NCI-H1436 treated with DMSO at 0.1 percent for 48 hours (cell line): ENCODE measurements at places on chromosomes 6 and 20.

GRCh38 chr6:46400898-46401297 is 90.4 kb downstream of the RCAN2 start:
- no peak for DNase-seq

DNA sequence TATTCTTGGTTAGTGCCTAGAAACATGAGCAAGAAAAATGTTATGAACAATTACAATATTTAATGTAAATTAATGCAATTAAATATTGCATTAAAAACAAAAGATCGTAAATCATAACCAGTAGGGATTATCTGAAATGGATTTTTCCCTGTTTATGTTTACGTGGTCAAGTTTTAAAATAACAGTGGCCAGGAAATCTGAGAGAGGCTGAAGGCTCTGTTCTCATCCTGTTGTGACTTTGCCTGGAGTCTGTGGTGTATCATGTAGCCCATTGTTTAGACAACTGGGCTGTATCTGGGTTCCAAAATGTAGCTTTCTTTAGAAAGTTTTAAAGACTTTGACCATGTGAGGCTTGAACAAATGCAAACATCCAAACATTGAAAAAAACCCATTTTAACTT is 2.4 kb downstream of the MYO6 start:
- no peak for DNase-seq

GRCh38 chr6:1757131-1757530 is 147.4 kb downstream of the FOXC1 start:
- DNase-seq = peak; percentile 74

GRCh38 chr6:79832723-79833122 is 114.6 kb downstream of the ELOVL4 start:
- DNase-seq = no peak

DNA sequence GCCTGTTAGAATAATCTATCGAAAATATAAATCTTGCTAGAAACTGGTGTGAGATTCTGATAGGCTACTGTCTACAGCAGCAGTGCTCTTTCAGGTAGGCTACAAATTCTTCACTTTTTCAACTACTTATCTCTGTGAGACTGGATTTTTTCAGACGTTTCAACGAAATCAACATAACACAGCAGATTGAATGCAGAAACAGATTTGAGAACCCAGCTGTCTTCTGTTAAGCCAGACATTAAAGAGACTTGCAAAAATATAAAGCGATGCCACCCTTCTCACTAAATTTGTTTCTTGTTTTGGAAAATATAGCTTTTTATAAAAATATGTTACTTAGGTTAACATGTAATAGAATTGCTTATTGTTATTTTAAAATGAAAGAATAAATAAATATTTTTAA is 140.6 kb upstream of the PHACTR1 start:
- no peak for DNase-seq

GRCh38 chr6:101058296-101058695 is 177.2 kb upstream of the ASCC3 start:
- no peak for DNase-seq

DNA sequence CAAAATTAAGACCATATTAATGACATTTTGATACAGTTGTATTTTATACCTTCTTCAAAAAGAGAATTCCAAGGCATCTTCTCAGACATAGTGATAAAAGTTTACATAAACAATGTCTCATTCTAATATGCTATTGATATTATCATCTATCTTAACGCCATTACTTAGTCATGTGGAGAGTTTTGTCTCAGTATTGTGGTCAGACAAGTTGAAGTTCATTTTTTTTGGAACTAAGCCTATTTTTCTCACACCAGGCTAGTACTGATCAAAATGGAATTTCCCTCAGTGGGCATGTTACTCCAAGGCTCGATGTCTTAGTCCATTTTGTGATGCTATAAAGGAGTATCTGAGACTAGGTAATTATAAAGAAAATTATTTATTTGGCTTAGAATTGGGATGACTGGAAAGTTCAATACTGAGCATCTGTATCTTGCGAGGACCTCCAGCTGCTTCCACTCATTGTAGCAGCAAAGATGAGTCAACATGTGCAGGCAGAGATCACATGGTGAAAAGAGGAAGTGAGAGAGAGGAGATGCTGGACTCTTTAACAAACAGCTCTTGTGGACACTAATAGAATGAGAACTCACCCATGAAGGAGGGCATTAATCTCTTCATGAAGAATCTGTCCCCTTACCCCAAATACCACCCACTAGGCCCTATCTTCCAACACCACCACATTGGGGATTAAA is 825.5 kb upstream of the MANEA start:
- no peak for DNase-seq

GRCh38 chr20:11966186-11966585 is 48.5 kb downstream of the BTBD3 start:
- no peak for DNase-seq

GRCh38 chr20:35828434-35828833 is 56.6 kb downstream of the PHF20 start:
- no peak for DNase-seq

GRCh38 chr20:48818481-48818987 is 9.3 kb downstream of the PREX1 start:
- DNase-seq = no peak

DNA sequence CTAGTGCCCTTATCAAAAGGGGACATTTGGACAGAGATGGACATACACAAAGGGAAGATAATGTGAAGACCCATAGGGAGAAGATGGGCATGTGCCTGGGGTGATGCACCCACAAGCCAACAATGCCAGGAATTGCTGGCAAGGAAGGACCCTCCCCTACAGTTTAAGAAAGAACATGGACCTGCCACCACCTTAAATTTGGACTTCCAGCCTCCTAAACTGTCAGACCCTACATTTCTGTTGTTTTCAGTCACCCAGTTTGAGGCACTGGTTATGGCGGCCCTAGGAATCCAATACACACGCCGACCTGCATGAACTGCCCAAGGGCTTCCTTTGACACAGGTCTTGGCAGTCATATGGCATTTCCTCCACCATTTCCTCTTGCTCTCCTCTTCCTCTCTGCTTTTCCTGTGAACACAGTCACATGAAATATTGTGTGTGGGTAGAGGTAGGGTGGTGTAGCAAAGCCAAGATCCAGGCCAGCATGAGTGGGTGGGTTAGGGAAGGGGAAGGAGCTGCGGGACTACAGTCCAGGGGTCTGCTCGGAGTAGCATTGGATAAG is 115.6 kb downstream of the ZDHHC14 start:
- no peak for DNase-seq

DNA sequence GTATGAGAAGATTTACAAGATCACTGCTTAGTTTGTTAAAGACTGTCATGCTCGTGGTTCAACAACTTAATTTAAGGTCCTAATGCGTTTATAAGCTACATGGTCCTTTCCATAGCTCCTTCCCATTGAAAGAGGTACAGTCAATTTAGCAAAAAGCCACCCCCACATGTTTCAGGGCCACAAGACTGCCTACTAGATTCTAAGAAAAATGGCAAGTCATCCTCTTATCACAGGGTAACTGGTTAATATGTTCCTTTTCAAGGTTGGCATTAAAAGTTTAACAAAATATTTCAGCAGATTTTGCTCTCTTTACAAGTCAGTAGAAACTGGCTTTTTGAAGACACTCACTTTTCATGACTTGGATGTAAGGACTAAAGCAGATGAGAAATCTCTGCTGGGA is 15.7 kb downstream of the GSTA3 start:
- DNase-seq = no peak

DNA sequence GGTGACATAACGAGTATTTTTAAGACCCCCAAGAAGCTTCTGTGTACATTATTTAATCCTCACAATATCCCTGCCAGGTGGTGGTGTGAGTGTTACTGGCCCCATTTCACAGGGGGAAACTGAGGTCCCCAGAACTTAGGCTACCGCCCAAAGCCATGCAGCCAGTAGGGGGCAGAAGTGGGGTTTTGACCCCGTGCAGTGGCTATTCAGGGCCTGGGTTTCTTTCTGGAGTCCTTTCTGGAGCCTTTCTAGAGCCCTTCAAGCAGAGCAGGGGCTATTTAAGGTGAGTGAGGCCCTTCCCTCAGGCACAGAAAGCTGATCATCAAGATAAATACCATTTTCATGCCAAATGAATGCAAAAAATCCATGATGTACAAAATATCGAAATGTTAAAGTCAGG is 59.0 kb downstream of the CTCFL start:
- no peak for DNase-seq

GRCh38 chr20:17679941-17680835 is 1.9 kb downstream of the RRBP1 start:
- DNase-seq = no peak

DNA sequence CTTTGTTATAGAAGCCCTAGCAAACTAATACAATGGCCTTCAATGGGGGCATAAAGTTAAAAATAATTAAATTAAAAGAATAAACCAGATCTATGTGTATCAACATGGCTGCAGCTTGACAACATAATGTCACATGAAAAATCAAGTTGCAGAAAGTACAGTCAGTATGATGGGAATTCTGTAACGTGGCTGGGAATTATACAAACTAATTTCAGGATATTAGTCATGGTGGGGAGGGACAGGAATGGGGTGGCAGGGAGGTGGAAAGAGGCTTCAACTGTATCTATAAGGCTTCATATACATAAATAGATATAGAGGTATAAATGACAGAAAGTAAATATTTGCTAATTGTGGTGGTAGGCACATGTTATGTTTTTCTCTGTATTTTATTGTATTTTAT is 107.1 kb downstream of the UNC5CL start:
- no peak for DNase-seq
